H7 (cell line): ENCODE measurements at places on chromosomes 5 and 9. TPM values are rescaled to one million over a fixed set of nuclear protein-coding genes. Genes with fewer than 3 reads are reported as not detected.
A peak's percentile ranks its signal among the peaks of the same experiment; 100 is the strongest.

DNA sequence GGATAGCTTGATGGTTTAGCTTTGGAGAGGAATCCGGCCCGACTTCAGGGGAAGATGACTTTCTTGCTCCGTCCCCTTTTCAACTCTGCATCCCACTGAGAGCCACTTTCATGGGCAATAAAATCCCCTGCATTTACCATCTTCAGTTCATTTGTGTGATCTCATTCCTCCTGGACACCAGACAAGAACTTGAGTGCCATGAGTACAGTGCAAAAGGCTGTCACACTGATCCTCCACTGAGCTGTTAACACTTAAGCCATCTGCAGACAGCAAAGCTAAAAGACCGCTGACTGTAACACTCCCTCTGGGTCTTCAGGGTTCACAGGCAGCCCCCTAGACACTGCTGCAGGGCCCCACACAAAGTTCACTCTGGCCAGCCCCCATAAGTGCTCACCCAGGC is 48.3 kb upstream of the TCERG1 start:
- no peak for DNase-seq

DNA sequence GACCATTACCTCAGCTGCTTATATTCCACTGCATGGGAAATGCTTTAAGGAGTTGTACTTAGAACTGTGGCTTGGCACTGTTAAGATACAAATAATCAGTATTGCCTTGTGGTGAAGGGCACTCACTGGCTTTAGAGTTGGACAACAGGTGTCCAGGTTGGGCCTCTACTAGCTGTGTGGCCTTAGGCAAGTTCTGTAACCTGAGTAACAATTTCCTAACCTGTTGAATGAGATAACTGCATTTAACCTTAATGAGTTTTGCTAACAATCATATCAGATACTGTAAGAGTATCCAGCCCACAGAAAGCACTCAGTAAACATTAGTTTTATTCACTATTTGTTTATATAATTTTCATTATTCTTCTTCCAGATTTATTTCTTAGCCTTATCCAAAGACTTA is 17.2 kb upstream of the HK3 start:
- DNase-seq = no peak

The MZB1 gene
- 0.18 TPM in 1 of 2 replicates, not detected in the other for total RNA-seq

DNA sequence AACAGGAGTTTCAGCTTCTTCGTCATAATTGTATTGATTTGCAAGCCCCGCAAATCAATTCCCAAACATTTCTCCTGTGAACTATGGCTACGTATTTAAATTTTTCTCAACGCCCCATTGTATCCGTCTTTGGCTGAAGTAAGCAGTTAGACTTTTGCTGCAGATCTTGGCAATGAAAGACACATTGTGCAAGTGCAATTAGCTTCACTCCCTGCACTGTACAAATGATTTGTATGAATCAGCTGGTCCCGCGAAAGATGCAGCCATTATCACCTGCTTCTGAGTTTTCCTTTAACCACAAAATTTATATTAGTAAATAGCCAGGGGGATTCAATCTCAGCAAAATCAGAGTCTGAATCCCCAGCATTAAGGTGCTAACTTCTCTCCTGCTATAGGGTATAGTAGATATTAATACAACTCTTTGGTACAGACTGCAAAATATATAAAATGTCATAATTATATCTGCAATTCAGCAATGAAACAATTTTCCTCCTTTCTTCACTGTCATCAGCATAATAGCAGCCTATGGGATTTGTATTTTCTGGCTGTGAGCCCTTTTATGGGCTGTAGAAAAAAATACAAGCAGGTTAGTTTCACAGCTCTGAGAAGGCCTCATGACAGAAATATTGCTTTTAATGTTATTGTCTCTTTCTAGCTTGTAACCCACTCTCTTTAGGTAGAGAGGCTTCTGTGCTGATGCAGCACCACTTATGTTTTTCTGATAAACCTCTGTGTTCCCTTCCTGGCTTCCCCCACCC is 68.4 kb upstream of the SMARCA2 start:
- no peak for DNase-seq

DNA sequence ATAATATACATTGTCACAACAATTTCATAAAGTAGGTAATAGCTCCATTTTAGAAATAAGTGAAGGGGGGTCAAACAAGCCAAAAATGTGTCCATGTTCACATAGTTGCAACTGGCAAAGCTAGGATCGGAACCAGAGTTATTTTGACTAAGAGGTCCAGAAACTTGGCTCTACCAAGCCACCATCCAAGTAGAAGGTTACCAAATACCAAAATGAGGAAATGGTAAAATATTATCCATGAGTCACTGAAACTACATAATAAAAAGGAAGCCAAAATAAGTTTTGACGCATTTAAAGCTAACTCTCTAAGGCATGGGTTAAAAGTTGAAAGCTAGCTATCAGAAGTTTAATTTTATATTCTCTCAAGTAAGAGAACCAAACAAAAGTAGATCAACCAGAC is 886.9 kb upstream of the DMAC1 start:
- DNase-seq = no peak

- peak; percentile 37 for DNase-seq
These were observed 53.4 kb downstream of the GALNT12 start for GRCh38 chr9:98860871-98861293.

DNA sequence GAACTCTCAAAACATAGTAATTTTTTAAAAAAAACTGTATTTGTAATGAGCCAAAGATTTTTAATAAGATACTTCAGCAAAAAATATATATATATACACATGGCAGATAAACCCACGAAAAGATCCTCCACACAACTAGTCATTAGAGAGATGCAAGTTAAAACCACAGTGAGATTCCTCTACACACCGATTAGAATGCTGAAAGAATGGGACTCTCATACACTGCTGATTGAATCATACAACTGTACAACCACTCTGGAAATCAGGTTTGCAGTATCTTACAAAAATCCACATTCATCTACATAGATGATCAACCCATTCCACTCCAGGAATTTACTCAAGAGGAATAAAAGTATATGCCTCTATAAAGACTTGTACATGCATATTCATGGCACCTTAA is 43.7 kb downstream of the RASEF start:
- DNase-seq = no peak

The CCL21 gene
- not detected in 2 replicates for total RNA-seq

DNA sequence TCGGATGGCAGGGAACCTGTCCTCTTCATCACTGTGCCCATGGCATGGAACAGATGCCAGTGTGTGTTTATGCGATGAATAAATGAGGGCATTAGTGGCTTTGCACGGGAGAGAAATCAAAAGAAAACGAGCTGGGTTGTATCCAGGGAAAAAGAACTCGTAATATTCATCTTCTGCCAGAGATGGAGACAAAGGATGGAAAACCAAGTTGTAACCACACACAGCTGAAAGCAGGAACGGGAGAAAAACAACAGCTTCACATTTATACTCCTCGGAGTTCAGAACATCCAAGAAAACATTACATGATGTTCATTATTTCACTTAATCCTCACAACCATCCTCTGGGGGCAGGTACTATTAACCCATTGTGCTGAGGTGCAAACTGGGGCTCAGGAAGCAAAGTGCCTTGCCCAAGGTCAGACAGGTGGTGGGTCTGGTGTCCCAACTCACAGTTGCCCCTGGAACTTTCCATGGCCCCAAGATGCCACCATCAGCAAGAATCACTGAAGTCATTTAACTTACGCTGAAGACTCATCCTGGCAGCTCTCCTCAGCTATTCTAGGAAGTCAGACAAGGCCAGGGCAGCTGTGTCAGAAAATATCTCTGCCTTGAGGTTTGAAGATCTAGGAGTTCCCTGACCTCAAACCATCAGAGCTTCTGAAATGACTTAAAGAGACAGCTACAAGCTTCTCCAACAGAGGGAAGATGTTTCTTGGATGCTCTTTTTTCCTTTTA is 250.4 kb downstream of the NSG2 start:
- DNase-seq = no peak

- peak; percentile 22 for DNase-seq
These were observed 152.8 kb upstream of the TAS2R1 start for GRCh38 chr5:9782826-9783560.

The NADK2 gene
- total RNA-seq = 15.3 and 16.0 TPM in 2 replicates

The GAPT gene
- total RNA-seq = not detected in 2 replicates

DNA sequence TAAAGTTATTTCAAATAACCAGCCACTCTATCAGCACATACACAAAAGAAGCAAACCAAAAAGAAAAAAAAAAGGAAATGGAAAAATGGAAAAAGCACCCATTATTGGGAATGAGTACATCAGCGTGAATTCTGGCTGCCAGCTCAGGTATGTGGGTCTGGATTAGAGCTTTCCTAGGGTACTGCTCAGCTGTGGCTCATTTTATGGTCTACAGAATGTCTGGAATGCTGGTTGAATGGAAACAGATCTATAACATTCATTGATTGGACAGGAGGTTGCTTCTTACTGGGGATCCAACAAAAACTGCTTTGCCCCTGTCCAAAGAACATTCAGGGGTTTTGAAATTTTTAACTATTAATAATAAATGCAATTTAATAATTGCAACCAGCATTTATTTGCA is 3.9 kb upstream of the CAST start:
- no peak for DNase-seq

- DNase-seq = no peak
These were observed 197.5 kb downstream of the MAPKAP1 start for GRCh38 chr9:125509476-125509875.

The MAN1B1 gene
- total RNA-seq = 70.5 and 70.9 TPM in 2 replicates

The PTTG1 gene
- total RNA-seq = 372 and 415 TPM in 2 replicates

The TRIM7 gene
- 0.07 and 0.92 TPM in 2 replicates for total RNA-seq

DNA sequence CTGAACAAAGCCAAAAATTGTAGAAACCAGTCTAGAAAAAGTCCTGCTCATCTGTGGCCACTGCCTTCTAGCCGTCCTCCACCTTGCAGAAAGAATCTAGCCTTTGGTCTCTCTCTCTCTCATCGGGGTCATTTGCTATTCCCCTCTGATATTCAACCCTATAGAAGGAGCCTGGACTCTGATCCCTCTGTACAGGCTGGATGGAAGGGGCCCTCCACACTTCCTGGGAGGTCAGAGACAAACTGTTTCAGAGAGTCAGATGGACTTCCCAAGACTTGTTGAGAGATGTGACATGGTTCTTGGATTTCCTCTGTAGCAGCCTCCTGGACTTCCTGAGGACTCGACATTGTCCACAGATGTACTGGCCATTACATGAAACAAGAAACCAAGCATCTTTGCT is 85.0 kb upstream of the RUSC2 start:
- no peak for DNase-seq
